AML-193 (cell line): ENCODE measurements at places on chromosomes 13 and 19.

- no peak for DNase-seq
Observed at GRCh38 chr19:19448238-19448544, 42.7 kb downstream of the GATAD2A start.

DNA sequence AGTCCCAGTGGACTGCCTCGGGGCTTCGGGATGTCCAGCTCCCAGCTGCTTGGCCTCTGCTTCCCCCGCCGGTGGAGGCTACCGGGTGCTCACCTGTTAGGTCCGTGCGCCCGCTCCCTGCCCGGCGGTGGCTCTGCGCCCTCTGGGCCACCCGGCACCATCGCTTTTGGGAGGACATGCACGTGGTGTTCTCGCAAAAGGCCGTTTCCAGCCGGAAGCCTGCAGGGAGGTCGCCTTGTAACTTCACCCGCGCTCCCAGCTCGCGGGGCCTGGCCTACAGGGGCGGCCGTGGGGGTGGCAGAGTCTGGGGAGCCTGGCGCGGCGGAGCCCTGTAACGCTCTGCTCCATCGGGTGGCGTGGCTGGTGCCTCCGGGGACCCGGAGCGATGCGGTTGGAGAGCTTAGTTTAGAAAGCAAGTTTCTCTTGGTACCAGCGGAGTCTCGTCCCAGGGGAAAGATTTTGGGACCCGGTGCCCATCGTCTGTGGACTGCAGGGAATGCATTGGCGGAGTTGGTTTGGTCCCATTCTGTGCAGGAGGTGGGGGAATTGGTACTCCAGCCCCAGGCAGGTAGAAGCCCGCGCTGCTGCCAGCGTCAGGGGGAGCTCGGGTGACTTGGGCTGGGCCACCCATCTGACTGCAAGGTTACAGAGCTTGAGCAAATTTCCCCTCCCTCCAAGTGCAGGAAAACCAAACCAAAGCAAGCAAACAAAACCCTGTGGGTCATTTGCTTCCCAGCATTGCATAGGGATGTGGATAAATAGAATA, 673 bp downstream of the SPATA13 start:
- DNase-seq = no peak

- DNase-seq = no peak
Observed at GRCh38 chr13:43608400-43609137, 178.2 kb downstream of the ENOX1 start.

- DNase-seq = no peak
Observed at GRCh38 chr13:20891768-20892167, 10.8 kb downstream of the XPO4 start.
